ENCODE measurements at places on chromosomes 2 and 18.

- no peak for DNase-seq
These were observed 32.9 kb downstream of the NUP35 start for GRCh38 chr2:183157131-183157530.

GRCh38 chr2:24461685-24462084 is 29.4 kb upstream of the NCOA1 start:
- DNase-seq, result no peak

GRCh38 chr2:20129331-20130159 is 78.1 kb upstream of the LAPTM4A start:
- no peak for DNase-seq

DNA sequence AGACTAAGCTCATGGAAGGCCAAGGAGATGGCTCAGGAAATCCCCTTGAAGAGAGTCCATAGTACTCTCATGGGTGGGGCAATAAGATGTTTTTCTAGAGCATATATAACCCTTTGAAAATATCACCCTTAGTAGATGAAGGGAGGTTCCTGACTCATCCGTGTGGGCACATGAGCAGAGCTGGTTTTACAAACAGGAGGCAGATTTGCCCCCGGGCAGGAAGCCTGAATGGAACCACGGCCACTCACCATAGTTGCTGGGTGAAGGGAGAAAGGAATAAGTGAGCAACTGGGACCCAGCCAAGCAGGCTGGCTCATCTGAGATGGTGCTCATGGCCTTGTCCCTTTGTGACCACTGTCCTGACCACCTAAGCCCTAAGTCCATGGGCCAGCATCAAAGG is 29.0 kb upstream of the MAPRE3 start:
- no peak for DNase-seq

- no peak for DNase-seq
These were observed 363.7 kb upstream of the FSIP2 start for GRCh38 chr2:185374878-185375277.

DNA sequence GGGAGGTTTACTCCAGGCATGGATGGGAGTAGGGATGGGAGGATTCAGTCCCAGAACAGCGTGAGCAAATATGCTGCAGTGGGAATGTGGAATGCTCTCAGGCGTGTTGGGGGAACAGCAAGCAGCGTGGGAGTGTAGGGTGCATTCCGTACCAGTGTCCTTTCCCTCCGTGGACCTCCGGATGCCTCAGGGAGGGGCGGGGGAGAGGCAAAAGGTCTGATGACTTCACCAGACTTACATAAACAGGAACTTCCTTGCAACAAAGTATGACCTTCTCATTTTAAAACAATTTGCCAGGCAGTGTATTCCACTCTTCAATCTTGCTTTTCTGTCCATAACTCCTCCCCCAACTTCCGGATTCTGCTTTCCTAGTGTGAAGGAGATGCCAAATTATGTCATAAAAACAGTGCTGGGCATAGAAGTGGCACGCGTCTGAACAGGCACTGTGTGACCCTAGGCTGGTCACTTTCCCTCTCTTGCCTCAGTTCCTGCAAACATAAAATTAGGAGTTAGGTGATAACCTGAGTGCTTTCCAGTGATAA is 36.9 kb downstream of the RPL37A start:
- no peak for DNase-seq

DNA sequence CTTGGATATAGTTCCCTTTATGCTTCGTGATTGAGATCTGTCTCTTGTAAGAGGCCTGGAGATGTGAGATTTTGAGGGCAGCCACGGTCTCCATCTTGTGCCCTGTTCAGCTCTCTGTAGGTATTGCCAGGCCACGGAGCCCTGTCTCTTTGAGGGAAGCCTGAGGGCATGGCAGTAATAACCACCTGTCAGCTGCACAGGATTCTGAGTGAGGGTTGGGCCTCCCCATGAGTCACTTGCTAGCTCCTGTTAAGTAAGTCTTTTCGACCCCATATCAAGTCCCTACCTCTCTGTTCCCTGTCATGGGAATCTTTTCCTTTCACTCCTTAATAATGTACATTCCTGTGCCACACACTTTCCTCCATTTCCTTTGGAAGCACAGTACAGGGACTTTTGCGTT is 20.4 kb downstream of the LYPD6B start:
- DNase-seq, result no peak

- DNase-seq, result no peak
These were observed 7.1 kb downstream of the CIB4 start for GRCh38 chr2:26633993-26634595.

- peak; percentile 8 for DNase-seq
These were observed 1391.1 kb downstream of the SUCLG1 start for GRCh38 chr2:83067947-83068346.

DNA sequence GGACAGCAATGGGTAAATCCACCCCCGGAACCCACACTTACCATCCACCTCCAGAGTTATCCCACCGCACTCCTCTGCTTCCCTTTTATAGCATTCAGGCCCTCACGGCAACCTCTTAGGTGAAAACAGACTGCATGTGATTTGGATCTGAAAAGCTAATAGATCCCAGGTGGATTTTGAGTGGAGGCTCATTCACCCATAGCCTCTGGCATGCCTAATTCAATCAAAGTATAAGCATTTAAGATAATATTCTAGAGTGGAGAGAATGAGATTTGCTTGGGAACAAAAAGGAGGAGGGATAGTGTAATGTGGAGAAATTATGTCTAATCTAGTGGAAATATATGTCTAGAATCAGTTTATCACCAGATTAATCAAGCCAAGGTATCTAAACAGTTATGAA is 17.1 kb downstream of the SLC14A1 start:
- no peak for DNase-seq

GRCh38 chr2:25034081-25034480 is 7.8 kb upstream of the EFR3B start:
- no peak for DNase-seq

DNA sequence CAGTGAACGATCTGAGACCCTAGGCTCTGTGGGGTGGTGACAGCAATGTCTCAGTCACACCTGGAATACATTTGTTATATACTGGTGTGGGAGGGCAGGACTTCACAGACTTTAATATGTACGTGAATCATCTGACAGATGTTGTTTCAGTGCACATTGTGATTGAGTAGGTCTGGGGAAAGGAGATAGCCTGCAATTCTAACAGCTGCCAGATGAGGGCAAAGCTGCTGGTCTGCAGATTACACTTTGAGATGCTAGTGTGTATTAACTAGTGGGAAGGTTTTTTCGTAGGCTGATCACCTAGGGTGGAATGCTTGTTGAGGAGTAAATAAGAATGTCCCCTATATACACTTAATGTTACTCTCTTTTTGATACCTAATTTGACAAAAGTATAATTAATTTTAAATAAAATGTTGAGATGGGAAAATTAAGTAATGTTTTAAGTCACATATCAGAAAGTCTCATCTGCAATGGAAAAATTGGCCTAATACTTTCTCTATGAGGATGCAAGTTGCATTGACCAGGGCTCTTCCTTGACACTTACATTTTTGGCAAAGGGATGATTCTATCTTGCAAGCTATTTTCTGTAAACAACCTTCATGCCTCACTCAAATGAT is 496.9 kb upstream of the HNMT start:
- DNase-seq, result peak; percentile 13

- no peak for DNase-seq
These were observed 78.4 kb upstream of the SPOPL start for GRCh38 chr2:138423198-138423597.

DNA sequence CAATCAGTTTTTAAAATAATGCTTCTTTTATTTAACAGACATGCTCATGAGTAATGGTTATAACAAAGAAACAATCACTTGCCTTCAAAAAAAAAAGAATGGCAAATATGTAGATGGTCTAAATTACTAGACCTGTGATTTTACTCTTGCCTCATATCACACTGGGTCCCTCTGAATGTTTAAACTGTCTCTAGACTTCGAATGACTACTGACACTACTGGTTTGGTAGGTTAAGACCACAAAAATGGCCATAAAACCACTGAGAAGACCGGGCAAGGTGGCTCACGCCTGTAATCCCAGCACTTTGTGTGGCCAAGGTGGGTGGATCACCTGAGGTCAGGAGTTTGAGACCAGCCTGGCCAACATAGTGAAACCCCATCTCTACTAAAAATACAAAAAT is 5.1 kb upstream of the SELENOI start:
- DNase-seq, result no peak

- DNase-seq, result no peak
These were observed 94.7 kb upstream of the EFEMP1 start for GRCh38 chr2:56018267-56018666.

DNA sequence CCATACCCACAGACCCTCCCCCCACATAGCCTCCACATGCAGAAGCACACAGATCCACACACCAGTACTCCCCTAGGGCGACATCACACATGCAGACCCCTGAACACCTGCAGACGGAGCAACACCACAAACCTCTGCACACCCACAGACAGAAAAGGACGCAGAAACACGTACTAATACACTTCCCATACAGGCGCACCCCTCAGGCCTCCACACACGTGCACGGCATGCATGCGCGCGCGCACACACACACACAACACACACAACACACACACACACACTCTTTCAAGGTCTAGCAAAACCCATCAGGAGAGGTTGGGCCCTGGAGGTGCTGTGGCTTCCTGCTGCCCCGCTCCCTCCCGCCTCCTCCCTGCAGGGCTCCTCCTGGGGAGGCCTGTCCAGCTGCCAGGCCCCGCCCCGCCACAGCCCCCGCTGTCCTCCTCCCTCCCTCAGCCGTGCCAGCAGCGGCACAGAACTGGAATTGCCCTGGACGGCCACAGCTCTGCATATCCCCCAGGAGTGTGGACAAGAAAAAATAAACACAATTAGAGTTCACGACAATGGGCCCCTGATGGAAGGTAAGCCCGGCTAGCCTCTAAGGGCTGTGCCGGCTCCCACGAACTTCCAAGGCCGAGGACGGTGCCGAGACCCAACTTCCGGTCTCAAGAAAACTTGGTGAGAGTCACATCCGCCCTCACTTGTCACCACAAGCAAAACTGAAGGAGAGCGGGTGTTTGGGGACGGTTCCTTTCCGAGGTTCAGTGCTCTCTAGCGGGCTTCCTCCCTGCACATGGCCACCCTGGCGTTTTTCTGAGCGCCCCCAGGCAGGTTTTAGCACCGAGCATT is 6.8 kb downstream of the ZFP36L2 start:
- DNase-seq, result peak; percentile 65

DNA sequence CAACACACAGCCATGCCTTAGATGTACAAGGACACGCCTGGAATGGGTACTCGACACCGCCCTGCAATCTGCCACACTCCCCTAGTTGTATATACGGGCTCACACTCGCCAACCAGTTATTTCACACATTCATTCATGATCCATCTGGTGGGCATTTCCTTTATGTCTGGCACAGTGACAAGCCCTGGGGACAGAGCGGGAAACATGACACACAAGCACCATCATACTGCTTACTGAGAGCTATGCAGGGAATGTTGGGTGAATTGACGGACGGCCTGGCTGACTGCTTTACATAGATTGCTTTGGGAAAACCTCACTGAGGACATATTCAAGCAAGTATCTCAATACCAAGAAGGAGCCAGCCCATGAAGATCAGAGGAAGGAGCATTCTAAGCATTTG is 448.0 kb upstream of the SPRED2 start:
- DNase-seq, result no peak

DNA sequence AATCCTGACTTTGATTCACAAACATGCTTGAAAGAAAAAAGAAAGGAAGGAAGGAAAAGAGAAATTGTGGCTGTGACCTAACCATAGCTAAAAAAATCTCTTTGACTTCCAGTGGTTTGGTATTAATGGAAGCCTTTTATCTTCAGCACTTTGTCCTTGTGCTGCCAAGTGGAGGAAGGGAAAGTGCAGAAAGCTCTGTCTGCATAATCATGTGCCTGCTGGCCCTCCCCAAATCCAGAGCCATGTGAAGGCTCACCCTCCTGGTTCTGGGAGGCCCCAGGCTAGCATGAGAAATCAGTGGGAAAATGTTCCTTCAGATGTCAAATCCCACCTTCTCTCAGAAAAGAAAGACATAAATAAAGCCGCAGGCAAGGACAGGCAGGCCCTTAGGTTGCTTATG is 48.3 kb upstream of the BMPR2 start:
- no peak for DNase-seq

- DNase-seq, result no peak
These were observed 7.0 kb upstream of the ACTR2 start for GRCh38 chr2:65220432-65221131.

DNA sequence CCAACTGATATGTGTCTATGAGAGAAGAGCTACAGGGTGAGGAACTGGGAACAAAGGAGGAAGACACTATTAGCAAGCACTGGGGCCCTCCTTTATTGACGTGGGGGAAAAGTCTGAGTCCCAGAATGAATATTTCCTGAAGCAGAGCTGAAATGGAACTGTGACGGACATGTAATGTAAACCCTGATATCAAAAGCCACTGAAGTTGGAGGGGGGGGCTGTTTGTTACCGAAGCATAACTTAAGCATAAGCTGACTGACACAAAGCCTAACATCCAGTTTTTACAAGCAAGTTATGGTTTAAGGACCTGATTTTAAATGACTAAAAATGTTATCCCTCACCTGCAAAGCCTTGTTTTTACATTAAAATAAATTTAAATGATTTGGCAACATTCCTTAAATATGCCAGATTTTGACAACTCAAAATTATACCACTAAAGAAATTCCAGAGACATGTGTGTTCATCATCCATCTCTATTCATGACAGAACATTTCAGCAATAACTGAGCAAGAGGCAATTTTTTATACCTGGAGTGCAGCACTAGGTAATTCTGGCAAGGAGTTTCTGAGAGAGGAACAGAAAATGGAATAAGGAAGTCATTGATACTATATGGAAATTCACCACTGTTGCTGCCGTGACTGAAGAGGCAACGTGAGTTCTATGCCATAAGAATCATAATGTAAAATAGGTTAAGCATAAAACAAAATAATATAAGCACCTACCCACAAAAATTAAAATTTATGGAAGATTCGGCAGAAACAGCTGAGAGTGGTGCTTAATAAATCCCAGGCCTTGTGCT is 186.0 kb downstream of the AFF3 start:
- DNase-seq, result no peak

DNA sequence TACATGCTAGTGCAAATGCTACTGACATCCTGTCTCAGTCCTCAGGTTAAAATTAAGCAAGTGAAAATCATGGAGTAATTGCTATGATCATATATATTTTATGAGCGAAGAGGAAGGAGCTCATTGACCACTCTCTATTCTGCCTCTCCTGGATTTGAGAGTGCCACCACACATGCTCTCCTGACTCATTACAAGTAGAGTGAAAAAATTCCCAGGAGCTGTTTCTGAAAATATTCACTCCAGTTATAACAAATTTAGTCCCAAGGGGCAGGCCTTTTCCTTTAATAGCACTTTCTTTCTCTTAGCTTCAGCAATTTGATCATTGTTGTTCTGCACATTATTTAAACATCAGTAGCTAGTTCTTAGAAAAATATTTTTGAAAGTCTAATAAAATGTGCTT is 155.0 kb upstream of the MAPRE2 start:
- no peak for DNase-seq

DNA sequence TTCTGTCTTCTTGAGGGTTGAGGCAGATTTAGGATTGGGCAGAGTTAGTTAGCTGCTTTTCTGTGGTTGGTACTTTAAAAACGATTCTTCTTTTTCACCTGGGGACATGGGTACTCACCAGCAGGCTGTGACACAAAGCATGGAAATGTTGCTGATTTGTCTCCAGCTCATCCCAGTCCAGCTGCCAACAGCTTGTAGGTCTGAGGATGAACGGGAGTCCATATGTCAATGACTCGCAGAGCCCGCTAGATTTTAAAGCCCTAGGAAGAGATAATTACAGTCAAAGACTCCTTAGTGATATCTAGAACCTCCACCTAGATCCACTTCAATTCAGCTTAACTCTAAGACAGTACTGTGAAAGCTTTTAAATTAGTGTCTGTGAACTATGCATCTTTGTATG is 20.8 kb downstream of the DOK1 start:
- DNase-seq, result no peak

GRCh38 chr2:232839411-232840079 is 30.5 kb upstream of the SNORC start:
- DNase-seq, result no peak
